Naive B cell (primary cell): ENCODE measurements at places on chromosomes 1 and 21.

DNA sequence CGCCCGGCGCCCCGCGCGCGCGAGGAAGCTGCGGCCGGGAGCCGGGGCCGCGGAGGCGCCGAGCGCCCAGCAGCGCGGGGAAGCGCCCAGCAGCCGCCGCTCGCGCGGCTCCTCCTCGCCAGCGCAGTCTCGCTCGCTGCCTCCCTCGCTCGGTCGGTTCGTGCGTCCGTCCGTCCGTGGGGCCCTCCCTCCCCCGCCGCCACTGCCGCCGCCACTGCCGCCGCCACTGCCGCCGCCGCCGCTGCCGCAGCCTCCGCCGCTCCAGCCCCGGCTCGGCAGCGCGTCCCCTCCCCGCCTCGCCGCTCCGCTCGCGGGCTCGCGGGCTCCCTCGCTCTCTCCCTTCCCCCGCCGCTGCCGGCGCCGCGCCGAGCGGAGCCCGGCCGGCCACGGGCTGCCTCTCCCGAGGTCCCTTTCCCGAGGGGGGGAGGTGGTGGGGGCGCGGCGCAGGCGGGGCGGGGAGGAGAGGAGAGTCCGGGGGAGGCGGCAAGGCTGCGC lies at the start of gene KCND3:
TSS of gene KCND3 (minus strand) at position 138 of the 495 bp plus-strand sequence.
- DNase-seq = no peak

- no peak for DNase-seq
Observed at GRCh38 chr1:87134061-87134460, 194.6 kb upstream of the LMO4 start.

- no peak for DNase-seq
Observed at GRCh38 chr1:232145768-232146167, 484.2 kb downstream of the SIPA1L2 start.

DNA sequence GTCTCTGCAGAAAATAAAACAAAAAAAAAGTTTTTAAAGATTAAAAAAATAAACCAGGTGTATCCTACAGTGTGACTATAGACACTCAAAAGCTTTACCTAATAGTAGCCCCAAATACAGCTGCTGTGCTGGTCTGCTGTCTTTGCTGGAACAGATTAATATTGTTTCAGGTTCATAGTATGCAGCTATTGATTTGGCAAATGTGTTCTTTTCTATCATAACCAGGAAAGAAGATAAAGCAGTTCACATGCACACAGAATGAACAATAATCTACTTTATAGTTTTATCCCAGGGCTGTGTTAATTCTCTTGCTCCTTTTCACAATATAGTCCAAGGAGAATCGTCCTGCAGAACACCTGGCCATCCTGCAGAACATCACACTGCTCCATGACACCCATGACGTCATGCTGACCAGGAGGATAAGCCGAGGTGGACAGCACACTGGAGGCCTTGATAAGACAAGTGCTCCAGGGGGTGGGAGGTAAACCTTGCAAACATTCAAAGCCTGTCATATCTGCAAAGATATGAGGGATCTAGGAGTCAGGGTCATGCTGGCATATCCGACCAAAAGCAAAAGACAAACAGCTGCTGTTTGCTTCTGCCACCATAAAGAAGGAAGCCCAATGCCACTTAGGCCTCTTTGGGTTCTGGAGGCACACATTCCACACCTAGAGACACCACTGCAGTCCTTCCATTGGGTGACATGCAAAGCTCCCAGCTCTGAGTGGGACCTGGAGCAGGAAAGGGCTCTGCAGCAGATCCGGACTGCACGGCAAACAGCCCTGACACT lies 86.1 kb upstream of the SLC2A1 start:
- no peak for DNase-seq

GRCh38 chr1:93453911-93454310 lies 6.0 kb downstream of the FNBP1L start:
- DNase-seq = no peak

- no peak for DNase-seq
Observed at GRCh38 chr1:169309178-169310166, 58.1 kb downstream of the NME7 start.

- DNase-seq = no peak
Observed at GRCh38 chr1:246597340-246597739, 31.1 kb downstream of the CNST start.

- no peak for DNase-seq
Observed at GRCh38 chr1:33424610-33425009, 6.3 kb downstream of the PHC2 start.

- DNase-seq = peak; percentile 19
Observed at GRCh38 chr1:198771563-198772153, 132.8 kb downstream of the PTPRC start.

DNA sequence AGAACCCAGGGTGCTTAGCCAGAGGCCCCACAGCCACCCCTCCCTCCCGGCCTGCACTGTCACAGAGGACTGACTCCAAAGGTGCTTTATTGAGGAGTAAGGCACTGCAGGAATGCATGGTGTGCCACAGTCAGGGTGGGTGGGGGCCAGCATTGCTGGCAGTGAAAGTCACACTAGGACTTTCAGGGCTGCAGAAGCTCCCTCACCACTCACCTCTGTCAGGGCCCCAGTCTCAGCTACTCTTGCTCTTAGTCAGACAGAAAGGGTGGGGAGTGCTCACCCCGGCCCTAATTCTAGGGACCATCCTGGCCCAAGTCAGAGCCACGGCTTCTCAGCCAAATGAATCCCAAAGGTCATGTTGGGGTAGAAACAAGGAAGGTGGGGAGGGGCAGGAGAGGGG lies 19.4 kb downstream of the KNCN start:
- no peak for DNase-seq

GRCh38 chr1:184299796-184300195 lies 87.0 kb upstream of the C1orf21 start:
- DNase-seq = no peak

GRCh38 chr21:34797921-34798535 lies 129.2 kb downstream of the CLIC6 start:
- no peak for DNase-seq

DNA sequence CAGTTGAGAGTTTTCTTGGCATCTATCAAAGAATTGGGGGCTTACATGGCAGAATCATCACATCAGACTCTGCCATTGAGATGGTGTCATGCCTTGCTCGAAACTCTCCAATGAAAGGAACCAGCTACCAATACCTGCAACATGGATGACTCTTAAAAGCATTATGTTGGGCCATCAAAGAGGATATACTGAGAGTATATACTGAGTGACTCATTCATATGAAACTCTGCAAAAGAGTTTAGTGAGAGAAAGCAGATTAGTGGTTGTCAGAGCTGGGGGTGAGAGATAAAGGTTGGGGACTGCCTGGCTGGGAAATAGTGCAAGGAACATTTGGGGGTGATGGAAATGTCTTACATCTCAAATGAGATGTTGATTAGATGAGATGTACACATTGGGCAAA lies 14.7 kb upstream of the HMGB4 start:
- DNase-seq = no peak

DNA sequence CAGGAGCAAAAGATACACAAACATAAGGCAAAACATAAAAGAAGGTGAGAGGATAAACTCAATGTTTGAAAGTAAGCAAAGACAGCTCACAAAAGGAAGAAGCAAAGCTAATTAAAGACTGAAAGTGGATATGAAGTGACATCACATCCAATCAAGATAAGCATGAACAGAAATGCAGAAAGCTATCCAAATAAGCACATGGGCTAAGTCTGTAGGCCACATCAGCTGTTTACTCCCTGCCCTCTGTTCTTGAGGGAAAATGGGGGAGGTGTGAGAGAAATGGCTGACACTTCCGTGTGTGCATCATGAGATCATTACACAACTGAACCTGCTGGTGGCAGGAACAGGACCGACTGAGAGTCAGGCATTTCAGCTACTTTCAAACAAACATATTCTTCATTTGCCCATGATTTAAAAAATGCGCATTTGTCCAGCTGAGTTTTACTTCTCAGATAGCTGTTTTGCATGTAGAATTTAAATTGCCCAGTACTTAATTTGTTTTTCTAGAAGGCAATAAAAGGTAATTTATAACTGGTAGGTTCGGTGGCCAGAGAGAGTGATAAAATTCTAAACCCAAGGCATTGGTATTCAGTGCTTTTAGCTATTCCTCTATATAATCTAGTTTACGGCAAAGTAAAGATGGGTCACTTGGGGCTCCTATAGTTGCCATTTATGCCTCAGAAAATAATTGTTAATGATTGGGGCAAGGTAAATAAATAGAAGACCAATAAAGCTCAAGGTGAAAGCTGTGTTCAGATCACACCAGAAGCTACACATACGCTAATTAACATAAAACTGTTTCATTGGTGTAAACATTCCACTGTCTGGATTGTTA lies 27.2 kb upstream of the MAN1A2 start:
- no peak for DNase-seq

GRCh38 chr1:234541286-234541975 lies 62.5 kb upstream of the TARBP1 start:
- no peak for DNase-seq

- peak; percentile 43 for DNase-seq
Observed at GRCh38 chr1:160437432-160438316, 37.3 kb downstream of the VANGL2 start.

DNA sequence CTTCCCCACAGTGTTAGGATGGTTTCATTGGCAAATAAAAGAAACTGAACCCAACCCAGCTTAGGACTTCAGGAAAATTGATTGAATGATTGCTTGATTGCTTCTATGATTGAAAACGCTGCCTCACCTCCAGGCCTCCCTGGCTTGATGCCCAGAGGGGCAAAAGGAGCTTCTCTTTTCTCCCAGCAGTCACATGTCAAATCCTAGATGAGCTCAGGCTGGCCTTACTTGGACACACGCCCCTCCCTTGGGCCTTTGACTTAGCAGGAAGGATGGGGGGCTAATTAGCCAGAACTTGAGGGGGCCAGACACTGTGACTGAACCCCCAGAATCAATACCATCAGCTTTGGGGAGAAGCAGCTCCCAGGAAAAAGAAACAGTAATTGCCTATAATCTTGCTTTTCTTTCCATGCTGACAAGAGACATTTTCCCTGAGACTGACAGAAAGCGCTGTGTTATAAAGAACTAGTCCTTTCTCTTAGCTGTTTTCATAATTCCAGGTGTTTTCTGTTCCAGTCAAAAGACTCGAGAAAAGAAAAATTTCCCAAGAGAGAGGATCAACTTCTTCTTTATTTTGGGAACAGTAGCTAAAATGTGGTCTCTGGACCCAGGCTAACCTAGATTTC lies 50.8 kb upstream of the ATP5PO start:
- DNase-seq = no peak

DNA sequence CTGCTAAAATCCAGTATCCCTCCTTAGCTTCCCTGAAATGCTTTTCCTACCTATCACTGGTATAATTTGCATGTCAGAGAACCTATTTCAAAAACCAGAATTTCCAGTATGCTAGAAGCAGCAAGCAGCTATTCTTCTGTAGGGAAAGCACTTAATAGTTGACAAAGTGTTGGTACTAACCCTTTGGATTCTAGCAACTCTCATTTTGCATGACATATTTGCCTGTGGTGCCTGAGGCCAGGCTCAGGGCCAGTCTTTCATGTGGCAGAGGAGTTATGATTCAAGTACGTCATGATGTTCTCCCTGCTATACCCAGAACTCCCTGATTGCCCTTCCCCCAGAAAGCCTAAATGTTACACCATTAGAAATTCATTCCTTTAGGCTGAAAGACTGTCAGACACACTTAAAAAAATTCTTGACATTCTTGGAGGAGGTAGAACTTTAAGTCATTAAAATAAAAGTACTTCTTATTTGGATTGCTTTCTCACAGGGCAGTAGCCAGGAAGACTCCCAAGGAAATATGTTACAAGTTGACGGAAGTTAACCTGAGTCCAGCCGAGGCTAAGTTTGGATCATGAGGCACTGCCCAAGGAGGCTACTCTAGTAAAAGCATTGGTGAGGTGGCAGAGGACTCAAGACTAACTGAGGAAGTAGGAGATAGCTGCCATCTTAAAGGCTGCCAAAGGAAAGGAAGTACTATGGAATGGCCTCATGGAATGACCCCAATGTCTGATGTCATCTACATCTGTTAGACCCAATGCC lies 298.4 kb upstream of the SPAG17 start:
- no peak for DNase-seq

GRCh38 chr1:21139601-21140000 lies 37.1 kb downstream of the EIF4G3 start:
- DNase-seq = no peak

DNA sequence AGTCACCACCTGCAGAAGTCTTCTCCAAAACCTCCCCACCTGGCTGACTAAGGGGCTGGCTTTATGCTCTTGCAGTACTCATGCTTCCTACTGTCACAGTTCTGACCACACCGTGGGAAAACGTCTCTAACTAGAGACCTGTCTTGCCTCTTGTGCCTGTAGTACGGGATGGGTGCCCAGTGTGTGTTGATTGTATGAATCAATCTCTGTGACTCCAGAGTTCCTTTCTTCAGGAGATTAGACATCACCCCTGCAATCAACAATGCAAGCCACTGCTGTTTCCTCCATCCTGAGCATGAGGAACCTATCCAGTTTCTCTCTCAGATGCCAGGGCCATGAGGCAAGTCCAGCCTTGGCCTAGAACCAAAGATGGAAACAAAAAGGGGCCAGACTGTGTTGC lies 64.1 kb downstream of the LRRN2 start:
- no peak for DNase-seq

DNA sequence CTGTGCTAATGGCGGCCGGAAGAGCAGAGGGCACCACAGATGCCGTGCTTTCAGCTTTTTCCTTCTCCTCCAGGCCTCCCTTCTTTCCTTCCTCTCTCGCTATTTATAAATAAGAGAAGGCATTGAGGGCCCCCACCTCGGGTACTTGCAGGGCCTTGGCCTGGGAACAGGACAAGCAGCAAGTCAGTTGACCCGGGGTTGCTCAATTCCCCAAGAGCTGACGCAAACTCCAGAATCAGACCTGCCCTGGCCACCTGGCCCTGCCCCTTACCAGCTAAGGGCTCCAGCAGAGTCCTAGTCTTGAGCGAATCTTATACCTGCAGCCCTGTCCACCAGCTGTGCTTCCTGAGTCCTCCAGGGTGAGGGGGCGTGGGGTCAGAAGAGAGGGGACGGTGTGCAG lies 13.5 kb downstream of the TNFRSF1B start:
- no peak for DNase-seq

DNA sequence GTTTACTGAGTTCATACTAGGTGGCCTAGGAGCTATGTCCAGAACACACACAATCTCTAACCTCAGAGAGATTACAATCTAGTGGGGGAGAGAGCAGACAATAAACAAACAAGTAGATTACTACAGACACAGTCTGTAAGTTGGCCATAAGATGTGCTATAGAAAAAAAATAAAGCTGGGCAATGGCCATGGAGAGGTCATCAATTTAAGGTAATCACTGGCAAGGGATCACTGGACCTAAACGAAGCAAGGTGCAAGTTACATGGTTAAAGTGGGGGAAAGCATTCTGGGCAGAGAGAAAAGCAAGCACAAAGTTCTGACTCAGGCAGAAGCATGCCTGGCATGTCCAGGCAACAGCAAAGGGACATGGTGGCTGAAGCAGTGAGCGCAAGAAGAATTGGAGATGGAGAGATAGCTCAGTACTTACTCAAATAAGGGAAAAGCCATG lies 147.0 kb downstream of the RERE start:
- no peak for DNase-seq

GRCh38 chr1:213015099-213016050 lies at the start of gene ANGEL2:
Gene ANGEL2, minus strand, starts transcription at chr1:213015867. Its CDS starts 196 bp downstream, at chr1:213015671.
- DNase-seq = peak; percentile 93
